Stimulated activated CD4-positive, alpha-beta T cell treated with anti-CD3 and anti-CD28 coated beads, Interleukin-4, amount 100 ng/mL, for 48 hours (primary cell): ENCODE measurements at places on chromosomes 12 and 14.
A peak's percentile ranks its signal among the peaks of the same experiment; 100 is the strongest.

DNA sequence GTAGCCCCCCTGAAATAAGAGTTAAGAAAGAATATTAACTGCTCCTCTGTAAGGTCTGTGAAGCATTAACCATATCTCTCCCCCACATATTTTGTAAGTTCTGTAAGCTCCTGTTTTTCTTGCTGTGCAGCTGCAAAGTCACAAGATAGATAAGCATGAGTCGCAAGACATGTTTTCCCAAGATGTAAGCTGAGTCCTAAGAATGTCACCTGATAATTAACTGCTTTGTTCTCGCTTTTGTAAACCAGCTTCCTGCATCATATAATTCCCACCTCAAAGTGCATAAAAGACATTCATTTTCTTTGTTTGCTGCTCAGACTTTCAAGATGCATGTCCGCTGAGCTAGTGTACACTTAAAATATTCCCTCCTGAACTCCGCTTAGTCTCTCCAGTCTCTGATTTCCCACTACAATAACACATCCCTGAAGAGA lies 27.0 kb upstream of the PHC1 start:
- no peak for DNase-seq

- DNase-seq = peak; percentile 2
These were observed at the start of gene WSCD2 for GRCh38 chr12:108129017-108129812. Gene WSCD2 (plus strand): TSS chr12:108129288. CDS start chr12:108195833, 66,545 bp downstream.

GRCh38 chr14:63009495-63009894 lies 35.8 kb downstream of the KCNH5 start:
- DNase-seq = no peak

GRCh38 chr12:54300732-54301427 lies at the start of gene NFE2:
Gene NFE2 (minus strand): TSS chr12:54301015. CDS start chr12:54295248, 5,767 bp downstream.
- no peak for DNase-seq

GRCh38 chr14:96098309-96098998 lies 59.3 kb downstream of the C14orf132 start:
- no peak for DNase-seq

GRCh38 chr14:101217080-101217463 lies 313.6 kb upstream of the RTL1 start:
- DNase-seq = no peak

- no peak for DNase-seq
These were observed 24.6 kb downstream of the PLXNC1 start for GRCh38 chr12:94172973-94173372.

- DNase-seq = no peak
These were observed 179.6 kb downstream of the TMEM117 start for GRCh38 chr12:44015333-44015941.

- DNase-seq = no peak
These were observed 341.8 kb downstream of the C12orf50 start for GRCh38 chr12:87687362-87687761.

- no peak for DNase-seq
These were observed 73.0 kb downstream of the NRXN3 start for GRCh38 chr14:78243187-78243586.

GRCh38 chr14:88156127-88156526 lies 151.2 kb downstream of the GPR65 start:
- no peak for DNase-seq

DNA sequence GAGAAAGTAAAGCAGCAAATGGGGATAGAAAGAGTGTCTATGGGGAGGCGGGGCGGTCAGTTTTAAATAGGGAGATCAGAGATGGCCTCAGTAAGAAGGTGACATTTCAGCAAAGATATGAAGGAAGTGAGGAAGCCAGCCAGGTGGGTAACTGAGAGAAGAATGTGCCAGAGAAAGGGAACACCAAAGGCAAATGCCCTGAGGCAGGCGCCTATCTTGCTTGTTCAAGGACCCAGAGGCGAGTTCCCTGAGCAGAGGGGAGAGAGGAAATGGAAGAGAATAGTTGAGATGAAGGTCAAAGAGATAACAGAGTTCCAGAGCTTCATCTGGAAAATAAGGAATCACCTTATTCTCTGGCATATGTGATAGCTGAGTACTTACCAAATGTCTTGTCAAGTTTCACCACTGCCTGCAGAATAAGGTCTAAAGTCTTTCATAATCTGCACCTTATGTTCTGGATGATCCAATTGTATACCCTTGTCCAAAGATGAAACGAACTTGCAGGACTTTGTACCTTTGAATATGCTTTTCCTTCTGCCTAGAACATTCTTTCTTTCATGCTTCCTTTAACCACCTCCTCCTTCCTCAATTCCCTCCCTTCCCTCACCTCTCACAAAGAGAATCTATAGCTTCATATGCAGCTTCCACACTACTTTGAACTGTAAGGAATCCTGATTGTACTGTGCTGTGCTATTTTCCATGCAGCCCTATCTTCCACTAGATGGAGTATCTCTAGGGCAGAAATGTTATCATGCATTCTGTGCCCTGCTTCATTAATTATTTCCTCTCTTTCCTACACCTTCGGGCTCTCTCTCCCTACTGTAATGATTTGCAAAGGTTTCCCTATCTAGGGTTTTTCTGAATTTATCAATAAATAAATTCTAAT lies 38.5 kb downstream of the GNPTAB start:
- DNase-seq = no peak

DNA sequence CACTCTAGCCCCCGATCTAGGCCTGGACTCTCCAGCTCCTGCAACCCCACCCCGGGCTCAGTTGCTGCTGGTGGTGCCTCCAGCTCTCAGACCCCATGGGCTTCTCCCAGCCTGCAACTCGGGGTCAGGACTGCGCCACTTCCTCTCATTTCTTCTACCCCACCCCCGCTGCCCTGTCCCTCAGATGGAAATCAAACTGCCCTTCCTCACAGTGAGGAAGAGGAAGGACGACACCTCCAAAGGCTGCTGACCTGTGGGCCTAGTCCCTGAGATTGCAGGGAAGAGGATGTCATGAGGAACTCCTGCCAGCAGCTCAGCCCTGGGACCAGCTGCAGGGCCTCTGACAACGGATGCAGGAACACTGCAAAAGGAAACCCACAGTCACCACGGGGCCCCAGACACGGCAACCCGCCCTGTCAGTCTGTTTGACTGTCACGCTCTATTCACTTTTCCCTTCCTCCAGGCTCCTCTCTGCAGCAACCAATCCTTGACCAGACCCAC lies 29.3 kb upstream of the PNMA1 start:
- no peak for DNase-seq

DNA sequence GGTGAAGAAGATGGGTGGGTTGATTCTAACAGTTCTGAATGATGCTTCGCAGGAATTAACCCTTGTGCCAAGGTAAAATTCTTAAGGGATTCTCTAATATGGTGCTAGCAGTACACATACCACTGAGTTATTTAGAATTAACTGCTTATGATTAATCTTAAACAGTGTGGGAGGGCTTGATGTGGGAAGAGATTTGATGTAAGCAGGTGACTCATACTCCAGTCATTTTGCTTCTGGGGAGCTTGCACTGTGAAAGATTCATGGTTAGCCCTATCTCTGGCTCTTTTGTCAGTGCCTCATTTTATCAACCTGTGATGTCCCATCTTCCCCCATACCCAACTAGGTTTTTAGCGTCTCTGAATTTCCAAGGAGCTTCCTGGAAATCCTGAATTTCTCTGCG lies 83.8 kb downstream of the NRXN3 start:
- DNase-seq = no peak

- no peak for DNase-seq
These were observed 68.9 kb upstream of the CISTR start for GRCh38 chr12:53820514-53821306.

DNA sequence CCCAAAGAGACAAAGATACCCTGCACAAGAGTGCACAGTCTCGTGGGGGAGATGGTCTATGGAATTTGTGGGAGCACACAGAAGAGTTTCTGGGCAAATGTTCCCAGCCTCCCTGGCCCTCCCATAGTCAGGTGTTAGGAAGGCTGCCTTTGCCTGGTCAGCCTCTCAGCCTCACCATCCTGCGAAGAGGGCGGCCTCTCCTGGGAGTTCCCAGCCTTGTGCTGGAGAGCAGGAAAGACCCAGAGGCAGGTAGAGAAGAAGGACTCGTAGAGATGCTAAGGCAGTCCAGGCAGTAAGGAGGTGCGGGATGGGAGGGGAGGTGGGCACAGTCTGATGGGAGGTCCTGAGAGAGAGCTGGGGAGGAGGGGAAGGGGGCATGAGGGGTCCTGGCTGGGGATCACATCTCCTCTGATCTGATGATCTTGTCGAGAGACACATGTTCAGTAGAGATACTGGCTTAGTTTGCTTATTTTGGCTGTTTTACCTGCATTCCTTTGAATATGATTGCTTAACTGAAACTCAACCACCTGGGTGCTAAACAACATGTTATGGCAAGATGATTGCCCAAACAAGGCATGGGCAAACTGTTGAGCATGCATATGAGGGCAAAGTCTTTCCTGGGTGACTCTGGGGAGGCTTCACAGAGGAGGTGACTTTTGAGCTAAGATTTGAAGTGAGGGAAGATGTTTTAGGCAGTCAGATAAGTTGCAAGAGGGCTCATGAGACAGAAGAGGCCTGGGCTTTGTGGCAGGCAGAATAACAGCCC lies 10.5 kb downstream of the SERPINA6 start:
- DNase-seq = no peak
